ENCODE measurements at places on chromosomes 7 and 10.
A peak's percentile ranks its signal among the peaks of the same experiment; 100 is the strongest.

GRCh38 chr7:136877990-136878389, 9.5 kb downstream of the CHRM2 start:
- no peak for DNase-seq

DNA sequence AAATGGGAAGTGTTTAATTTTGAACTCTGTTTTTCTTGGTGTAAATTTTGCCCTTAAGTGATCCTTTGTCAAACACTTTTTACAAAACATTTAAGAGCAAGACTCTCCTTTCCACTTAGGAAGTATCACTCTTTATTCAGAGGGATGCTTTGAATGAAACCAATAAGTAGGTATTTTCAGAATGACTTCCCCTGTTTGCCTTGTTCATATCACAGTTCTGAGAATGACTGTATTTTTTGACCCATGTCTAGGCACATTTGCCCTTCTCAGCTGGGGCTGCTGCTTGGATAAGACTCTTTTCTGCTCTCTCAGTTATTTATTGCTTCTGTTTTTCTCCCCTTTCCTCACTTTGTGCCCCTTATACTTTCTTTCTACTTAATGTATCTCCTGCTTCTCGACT, 98.2 kb downstream of the CCNY start:
- DNase-seq: no peak

GRCh38 chr7:102415685-102416225, 17.6 kb upstream of the ORAI2 start:
- peak; percentile 71 for DNase-seq

GRCh38 chr7:81887098-81888090, 117.5 kb upstream of the HGF start:
- no peak for DNase-seq

DNA sequence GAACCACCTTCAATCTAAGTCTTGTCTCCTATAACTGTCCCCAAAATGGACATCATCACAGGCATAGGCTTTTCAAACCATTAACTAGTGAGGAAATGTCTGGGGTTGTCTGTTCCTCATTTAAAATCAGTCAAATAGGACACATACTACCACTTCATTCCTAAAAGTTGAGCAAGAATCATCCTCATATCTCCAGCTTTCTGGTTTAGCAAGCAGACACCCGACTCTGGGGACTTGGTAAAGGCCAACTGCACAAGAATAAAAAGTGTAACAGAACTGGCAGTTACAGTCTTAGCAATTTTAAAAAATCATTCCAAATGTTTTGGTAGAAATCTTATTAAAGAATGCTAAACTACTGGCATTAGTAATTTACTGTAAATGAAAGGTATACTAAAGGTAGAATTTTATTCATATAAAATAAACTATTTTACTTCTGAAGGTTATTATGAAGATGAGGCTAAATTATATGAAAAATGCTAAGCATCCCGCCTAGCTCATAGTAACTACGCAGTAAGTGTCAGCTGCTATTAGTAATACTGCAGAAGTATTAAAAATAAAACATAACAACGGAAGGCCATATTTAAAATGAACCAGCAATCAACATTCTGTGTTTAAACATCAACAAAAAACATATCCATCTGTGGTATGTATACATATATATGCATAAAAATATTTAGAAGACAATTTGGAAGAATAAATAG, 60.8 kb downstream of the ZNF438 start:
- DNase-seq: no peak

- DNase-seq: no peak
Measured at GRCh38 chr7:66426996-66427395, 201.7 kb upstream of the KCTD7 start.

GRCh38 chr7:155764438-155764793, 47.8 kb downstream of the SHH start:
- DNase-seq: peak; percentile 28

DNA sequence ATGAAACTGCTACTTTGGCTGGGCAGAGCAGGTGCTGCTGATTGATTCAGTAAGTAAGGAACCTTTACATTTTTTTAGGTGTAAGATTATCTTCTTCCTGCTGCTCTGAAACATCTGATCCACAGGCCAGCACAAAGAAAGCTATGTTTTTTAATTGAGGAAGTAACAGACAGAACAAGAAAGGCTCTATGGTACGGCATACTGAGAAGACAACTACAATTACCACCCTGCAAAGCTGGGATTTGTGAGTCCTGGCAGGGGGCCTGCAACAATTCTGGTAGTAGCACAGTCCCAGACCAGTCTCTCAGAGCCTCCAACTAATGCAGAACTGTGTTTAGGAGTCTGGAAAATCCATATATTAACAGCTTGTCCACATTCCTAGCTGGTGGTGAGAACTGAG, 103.0 kb upstream of the LRRTM3 start:
- no peak for DNase-seq

DNA sequence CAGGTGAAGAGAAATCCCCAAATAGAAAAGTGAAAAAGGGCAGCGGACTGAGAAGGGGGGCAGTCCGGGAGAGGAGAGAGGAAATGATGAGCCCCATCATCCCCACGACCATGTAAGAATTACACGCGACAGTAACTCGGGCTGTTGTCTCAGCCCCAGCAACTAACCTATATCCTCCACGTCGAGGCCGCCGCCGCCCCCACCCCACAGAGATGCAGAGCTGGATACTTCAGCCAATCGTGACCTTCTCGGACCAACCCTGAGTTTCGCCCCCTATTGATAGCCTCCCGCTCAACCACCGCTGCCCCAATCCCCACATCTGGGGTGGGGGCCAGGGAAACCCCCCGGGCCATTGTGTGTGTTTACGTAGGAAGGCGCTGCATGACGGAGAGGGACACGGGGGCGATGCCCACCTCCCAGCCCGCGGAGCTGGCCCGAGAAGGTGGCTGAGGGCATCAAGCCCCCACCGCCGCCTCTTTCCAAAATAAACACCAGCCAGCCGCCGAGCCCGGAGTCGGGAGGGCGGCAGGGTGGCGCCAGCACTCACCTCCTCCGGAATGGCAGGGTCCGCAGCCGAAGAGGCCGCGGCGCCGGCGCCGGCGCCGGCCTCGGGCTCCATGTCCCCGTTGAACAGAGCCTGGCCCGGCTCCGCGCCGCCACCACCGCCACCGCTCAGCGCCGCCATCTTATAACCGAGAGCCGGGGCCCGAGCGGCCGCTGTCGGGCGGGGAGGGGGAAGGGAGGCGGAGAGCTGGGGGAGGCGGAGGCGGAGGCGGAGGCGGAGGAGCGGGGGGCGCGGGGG, 509 bp downstream of the BRAF start:
- peak; percentile 93 for DNase-seq

DNA sequence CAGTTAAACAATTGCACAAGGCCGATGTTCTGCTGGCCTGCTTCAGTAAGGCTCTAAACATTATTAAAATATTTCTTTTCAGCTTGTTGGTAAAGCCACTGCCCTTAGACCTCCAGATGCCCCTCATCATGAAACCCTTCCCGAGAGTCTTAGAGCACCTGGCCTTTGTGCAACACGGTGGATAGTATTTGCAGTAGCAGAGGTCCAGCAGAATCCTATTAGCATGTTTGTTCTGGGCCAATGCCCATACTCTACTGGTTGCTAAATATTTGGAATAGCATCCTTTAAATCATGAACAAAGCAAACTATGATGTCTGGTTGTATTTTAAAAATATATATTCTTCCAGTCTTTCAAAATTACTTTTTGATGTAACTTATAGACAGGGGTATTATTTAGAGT, 584.6 kb downstream of the CNTNAP2 start:
- no peak for DNase-seq

- DNase-seq: no peak
Measured at GRCh38 chr7:17682586-17682985, 257.7 kb downstream of the SNX13 start.

DNA sequence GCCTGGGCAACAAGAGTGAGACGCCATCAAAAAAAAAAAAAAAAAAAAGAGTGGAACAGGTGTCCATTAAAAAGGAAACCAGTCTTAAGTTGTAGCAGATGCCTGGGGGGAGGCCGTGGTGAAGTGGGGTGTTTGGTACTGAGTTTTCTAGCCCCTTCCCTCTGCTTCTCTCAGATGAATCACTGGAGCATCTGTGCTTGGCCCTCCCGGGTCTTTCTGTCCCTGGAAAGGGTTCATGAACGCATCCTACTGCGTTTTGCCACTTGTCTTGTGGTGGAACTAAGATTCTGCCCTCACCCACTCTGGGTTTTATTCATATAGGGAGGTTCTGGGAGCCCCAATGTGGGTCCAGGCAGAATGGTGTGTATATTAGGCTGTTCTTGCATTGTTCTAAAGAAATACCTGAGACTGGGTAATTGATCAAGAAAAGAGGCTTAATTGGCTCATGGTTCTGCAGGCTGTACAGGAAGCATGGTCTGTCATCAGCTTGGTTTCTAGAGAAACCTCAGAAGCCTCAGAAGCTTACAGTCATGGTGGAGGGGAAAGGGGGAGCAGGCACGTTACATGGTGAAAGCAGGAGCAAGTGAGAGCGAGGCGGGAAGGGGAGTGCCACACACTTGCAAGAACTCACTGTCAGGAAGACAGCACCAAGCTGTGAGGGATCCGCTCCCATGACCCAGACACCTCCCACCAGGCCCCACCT, 63.5 kb downstream of the CAMK1D start:
- peak; percentile 3 for DNase-seq

- peak; percentile 31 for DNase-seq
Measured at GRCh38 chr10:29377333-29377961, 88.6 kb downstream of the LYZL1 start.

GRCh38 chr7:123769371-123769770, 20.6 kb upstream of the WASL start:
- no peak for DNase-seq

- DNase-seq: no peak
Measured at GRCh38 chr10:126527645-126528314, 139.5 kb upstream of the ADAM12 start.
